ENCODE measurements at places on chromosomes 3 and 15.

DNA sequence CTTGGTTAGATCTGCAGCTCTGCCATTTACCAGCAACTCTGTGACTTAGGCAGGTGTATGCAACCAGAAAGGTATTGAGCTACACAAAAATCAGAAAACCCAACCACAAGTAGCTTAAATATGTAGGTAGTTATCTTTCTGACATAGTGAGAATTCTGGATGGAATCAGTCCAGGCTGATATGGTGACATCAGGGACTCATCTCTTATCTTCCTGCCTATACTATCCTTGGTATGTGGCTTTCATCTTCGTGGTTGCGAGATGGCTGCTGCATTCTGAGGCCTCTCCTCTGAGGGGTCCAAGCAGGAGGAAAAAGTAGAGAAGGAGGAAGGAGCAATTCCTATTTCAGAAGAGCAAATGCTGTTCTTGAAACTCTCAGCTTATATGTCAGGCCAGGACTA, 40.0 kb downstream of the CTDSPL start:
- DNase-seq = no peak

DNA sequence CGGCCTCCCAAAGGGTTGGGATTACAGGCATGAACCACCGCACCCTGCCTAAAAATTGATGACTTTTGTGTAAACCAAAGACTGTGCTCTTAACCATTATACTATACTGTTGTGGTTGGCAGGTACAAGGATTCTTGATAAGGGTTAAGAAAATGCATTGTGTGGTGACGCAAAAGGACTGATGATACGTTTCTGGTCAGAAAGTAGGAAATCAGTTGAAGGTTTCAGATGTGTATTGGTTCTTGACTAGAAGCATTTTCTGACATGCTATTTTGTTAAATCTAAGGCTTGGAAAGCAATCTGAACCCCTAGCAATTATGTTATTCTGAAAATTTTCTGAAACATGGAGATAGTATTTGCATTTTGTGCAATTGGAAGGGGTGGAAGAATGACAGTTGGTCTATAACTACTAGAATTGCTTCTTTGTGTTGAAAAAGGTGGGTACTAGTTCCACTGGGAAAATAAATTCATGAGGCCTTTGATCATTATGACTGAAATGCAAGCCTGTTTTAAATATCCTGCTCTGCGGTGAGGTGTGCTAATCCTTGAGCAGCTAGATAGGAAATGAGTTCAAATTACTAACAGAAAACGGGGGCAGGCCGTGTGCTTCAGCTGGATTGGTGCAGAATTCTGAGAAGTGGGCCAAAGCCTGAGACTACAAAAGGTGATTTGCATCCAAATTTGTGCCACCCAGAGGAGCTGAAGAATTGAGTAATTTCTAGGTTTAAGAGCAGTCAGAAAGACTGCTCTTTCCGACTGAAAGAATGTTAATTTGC, 66.0 kb upstream of the LRRFIP2 start:
- DNase-seq = no peak

GRCh38 chr15:83723216-83723615, 69.3 kb downstream of the ADAMTSL3 start:
- no peak for DNase-seq

GRCh38 chr15:60918234-60918959, 310.7 kb downstream of the RORA start:
- DNase-seq = no peak

GRCh38 chr3:106349191-106349881, 480.5 kb upstream of the CBLB start:
- DNase-seq = no peak

- DNase-seq = no peak
Measured at GRCh38 chr3:169122416-169122815, 541.1 kb downstream of the MECOM start.

GRCh38 chr15:82044373-82045178, 1.2 kb downstream of the MEX3B start:
- peak; percentile 13 for DNase-seq

DNA sequence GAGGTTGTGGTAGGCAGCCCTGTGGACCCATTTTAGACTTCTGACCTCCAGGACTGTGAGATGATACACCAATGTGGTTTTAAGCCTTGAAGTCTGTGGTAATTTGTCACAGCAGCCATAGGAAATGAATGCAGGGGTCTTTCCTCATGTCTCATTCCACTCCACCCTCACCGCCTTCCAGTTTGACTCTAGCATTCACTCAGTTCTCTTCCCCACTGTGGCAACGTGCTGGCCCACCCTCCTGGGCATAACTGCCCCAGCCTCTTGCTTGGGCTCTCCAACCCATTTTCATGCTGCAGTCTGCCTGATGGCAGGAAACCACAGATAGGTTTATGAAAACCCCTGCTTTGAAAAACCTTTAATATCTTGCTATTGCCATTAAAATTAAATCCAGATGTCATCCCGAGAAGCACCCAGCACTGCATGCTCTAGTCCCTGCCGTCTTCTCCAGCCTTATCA, 7.3 kb upstream of the TRNT1 start:
- no peak for DNase-seq

- no peak for DNase-seq
Measured at GRCh38 chr3:45509038-45509767, 85.3 kb upstream of the LIMD1 start.

- DNase-seq = no peak
Measured at GRCh38 chr15:36763685-36764084, 184.3 kb downstream of the CDIN1 start.

GRCh38 chr3:6177417-6177816, 683.5 kb upstream of the GRM7 start:
- DNase-seq = no peak

- no peak for DNase-seq
Measured at GRCh38 chr15:40307421-40308211, at the start of gene PLCB2. Gene PLCB2 (minus strand): TSS chr15:40307935. CDS start chr15:40307672, 263 bp downstream.

GRCh38 chr3:166100730-166101129, 263.5 kb upstream of the BCHE start:
- no peak for DNase-seq

GRCh38 chr15:84142888-84143337, 92.7 kb upstream of the GOLGA6L4 start:
- peak; percentile 22 for DNase-seq

- DNase-seq = no peak
Measured at GRCh38 chr15:85667491-85668424, 127.0 kb downstream of the KLHL25 start.

- DNase-seq = no peak
Measured at GRCh38 chr3:130787422-130788068, 40.9 kb upstream of the PIK3R4 start.

DNA sequence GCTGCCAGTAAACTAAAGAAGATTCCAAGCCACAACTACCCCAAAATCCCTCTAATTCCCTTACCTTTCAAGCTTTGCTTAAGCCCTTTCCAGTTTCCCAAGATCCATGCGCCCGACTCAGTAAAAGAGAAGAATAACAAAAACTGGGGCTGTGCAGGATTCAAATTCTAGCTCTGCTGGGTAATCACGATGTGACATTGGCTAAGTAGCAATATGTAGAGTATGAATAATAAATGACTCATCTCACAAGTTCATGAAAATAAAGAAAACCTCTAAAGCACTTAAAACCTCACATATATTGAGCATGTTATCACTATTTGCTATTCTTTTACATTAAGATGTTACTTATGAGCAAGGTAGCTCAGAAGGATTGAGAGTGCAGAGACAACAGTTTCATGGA, 522.2 kb upstream of the ZNF717 start:
- no peak for DNase-seq

DNA sequence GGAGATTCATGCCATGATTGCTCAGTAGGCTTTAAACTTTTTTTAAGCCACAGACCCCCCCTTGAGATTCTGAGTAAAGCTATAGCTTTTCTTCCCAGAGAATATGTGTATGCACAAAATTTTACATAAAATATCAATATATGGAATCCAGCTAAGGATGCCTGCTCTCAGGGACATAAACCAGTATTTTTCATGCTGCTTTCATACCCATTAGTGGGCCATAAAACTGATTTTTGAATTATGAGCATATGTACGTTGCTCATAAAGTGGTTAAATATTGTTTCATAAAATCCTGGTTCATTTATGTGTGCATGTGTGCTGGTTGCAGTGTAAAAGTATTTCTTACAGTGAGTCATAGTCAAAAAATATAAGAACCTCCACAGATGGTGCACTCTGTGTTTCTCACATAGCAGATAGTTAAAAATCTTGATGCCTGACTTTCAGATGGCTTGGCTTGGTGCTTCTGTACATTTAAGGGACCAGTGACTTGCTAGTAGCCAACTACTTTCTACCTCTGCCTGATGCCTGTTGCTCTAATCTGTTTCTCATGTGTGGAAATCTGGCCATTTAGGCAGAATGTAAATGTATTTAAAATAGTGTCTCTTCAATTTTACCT, 71.9 kb downstream of the ARHGEF26 start:
- no peak for DNase-seq

DNA sequence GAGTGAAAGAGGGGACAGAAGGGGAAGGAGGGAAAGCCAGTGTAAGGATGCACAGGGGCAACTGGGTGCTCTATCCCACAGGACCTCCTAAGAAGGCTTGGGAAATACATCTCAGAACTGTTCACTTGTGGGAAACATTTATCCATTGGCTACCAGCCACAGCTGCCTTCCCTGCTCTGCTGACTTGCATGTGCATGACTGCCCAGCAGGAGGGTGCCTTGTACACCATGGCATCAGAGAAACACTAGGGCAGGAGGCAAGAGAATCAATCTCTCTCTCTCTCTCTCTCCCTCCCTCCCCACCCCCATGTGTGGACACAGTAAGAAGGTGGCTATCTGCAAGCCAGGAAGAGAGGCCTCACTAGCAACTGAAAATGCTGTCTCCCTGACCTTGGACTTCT, 62.9 kb upstream of the ZBTB38 start:
- no peak for DNase-seq

- no peak for DNase-seq
Measured at GRCh38 chr3:150984066-150984465, 11.5 kb upstream of the CLRN1 start.

DNA sequence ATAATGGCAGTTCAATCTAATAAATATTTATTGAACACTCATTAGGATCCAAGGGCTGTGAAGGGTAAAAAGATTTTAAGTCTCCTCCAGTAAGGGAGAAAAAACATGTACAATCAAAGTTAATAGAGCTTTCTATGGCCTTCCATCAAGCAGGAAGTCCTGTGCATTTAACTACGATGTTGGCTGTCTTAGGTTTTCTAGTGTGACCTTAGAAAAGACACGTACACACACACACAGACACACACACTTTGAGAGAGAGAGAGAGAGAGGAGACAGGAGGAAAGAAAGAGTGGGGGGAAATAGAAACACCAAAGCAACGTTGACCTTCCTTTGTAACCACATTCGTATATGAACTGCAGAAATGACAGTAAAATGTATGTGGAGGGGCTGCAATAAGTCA, 126.1 kb upstream of the TMC3 start:
- no peak for DNase-seq

GRCh38 chr15:71344316-71344715, 229.0 kb downstream of the THSD4 start:
- DNase-seq = no peak

- no peak for DNase-seq
Measured at GRCh38 chr3:8441969-8442559, 59.6 kb upstream of the LMCD1 start.

DNA sequence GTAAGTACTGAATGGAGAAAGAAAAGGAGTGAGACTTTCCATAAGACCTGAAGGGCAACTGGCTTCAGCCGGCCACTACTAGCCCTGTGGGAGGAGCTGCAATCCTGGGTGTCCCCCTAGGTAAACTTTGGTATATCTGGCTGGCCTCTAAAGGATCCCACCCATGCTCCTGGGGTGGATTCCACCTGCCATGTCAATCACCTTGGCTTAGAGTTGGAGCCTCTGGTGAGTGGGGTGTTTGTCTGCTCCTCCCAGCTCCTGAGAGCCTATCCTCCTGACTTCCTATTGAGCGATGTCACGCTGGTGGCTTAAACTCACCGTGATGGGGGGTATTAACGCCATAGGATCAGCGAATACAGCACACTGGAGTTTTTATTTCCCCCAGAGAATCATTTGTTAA, 2.6 kb downstream of the SPTBN5 start:
- no peak for DNase-seq

GRCh38 chr15:59353994-59354416, 18.7 kb downstream of the MYO1E start:
- DNase-seq = no peak

DNA sequence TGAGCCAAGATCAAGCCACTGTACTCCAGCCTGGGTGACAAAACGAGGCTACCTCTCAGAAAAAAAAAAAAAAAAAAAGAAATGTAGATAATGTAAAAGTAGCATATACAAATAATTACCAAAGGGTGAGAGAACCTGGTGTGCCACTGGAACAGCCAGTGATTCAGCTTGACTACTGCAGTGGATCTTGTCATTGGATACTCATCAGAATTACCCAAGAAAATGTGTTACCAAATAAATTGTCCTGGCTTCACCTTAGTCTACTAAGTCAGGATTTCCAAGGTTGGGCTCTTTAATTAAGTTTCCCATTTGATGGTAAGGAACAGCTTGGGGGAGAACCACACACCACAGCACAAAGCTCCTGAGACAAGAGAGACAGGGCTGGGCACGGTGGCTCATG, 1.5 kb downstream of the NICN1 start:
- DNase-seq = no peak

- no peak for DNase-seq
Measured at GRCh38 chr3:132273036-132273435, 44.2 kb upstream of the ACP3 start.

- DNase-seq = no peak
Measured at GRCh38 chr3:31448035-31448881, 84.5 kb upstream of the STT3B start.

DNA sequence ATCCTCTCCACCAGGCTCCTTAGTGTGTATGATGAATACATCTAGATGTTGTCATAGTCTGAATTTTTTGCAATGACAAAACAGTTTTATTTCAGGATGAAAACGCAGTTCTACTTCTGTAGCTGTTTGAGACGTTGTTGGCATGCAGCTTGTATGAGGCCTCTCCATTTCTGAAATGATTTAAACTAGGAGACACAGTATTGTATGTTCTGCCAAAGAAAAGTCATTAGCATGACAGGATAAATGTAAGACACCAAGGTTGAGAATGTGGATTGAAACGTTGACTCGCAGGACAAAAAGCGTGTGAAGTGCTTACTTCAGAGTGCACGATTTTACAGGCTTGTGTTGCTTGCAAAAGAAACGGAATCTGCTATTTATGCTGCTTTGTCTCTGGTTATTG, 35.3 kb downstream of the ABHD17C start:
- no peak for DNase-seq

Data from GM12891 (cell line).